HT1080 (cell line): ENCODE measurements at places on chromosomes 6 and 20.

DNA sequence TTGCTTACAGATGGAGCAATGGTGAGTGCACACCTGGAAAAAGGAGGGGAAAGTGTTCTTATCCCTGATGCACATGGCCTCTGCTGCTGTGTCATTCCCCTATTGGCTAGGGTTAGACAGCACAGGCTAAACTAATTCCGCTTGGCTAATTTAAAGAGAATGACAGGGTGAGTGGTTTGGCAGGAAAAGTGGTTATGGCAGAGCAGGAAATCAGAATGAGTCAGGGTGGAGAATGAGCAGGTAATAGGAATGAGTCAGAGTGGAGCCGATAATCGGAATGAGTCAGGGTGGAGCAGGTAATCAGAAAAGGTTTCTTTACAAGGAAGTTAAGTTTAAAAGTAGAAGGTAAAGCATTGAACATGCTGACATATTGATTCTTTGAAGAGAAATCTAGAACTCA, 355.5 kb upstream of the HTR1E start:
- DNase-seq: peak; percentile 60

GRCh38 chr6:10421921-10422736, 7.3 kb upstream of the TFAP2A start:
- no peak for DNase-seq

- no peak for DNase-seq
Observed at GRCh38 chr20:50331469-50332363, 141.1 kb downstream of the CEBPB start.

DNA sequence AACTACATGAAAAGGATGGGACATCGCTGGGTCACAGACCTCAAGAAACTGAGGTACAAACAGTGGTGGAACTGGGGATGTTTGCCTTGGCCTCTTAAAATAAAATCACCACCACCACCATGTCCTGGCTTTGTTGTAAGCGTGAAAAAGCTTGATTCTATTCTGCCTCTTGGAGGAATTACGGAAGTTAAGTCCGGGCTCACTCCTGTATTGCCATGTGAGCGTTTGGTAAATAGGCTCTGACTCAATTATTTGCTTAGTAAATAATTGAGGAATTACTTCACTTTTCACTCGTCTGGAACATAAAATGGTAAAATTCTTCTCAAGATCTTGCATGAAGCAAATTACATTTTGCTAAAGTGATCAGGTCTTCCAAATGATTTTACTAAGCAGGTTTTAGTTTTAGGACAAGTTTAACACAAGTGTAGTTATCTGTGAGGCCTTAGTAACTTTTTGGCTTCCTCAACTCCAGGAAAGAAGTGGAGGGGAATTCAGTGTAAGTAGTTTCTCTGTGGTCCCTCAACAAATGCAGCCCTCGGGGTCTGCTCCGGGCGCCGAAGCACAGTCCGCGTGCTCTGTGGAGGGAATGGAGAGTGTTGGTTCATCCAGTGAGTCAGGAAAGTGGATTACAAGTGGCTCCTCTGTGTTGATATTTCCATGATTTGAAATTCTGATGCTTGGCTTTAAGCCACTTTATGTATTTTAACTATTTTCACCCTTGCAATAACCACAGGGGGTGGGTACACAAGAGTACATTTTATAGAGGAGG, 23.8 kb downstream of the IYD start:
- DNase-seq: no peak

DNA sequence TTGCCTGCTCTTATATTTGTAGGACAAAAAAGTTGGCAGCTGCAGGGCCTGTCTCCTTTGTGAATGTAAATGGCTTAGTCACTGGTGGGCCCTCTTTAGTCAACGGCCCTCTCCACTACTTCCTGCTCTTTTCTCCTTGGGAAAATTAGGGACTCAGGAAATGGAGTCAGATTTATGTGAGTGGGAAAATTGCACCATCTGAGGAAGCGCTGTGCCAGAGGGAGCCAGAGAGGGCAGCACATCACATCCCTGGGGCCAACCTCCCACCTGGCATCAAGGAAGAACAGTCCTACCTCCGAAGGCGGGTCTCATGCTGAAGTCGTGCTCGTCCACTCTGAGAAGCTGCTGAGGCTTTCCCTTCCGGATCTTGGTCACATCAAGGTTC, 15.6 kb downstream of the GABRR2 start:
- peak; percentile 85 for DNase-seq

GRCh38 chr6:128990915-128991314, 108.0 kb downstream of the LAMA2 start:
- no peak for DNase-seq

- DNase-seq: no peak
Observed at GRCh38 chr6:155472886-155473285, 17.2 kb upstream of the NOX3 start.

DNA sequence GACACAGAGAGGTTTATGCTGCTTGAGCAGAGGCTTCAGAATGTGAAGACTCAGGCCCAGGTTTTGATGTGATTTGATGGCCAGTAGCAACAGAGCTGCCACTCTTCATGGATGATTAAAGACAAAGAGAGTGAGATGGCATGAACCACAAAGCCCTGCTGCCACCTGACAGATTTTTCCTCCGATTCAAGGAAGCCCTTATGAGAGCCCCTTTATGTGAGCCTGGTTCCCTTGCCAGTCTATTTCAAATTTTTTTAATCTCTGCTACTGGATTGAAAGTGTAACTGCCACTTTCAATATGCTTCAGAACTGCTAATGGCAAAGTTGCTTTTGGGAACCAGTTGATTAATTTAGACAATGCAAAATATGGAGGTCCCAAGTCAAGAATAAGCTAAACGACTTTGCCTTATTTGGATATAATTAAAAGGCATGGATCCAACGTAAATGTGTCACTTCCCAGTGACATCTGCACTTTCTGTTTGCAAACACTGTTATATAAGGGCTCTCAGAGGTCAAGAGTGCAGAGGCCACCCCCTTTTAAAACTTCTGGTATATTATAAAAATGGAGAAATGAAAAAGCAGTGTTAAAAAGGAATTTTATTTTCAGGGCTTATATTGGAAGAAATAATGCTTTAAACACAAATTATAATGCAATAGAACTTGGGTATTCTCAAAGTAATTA, 238.9 kb upstream of the FLRT3 start:
- DNase-seq: no peak

- DNase-seq: no peak
Observed at GRCh38 chr6:6284221-6284966, 36.1 kb downstream of the F13A1 start.

GRCh38 chr6:168022488-168023321, 25.2 kb downstream of the KIF25 start:
- no peak for DNase-seq

- DNase-seq: no peak
Observed at GRCh38 chr6:83258517-83258916, 65.4 kb downstream of the RWDD2A start.

DNA sequence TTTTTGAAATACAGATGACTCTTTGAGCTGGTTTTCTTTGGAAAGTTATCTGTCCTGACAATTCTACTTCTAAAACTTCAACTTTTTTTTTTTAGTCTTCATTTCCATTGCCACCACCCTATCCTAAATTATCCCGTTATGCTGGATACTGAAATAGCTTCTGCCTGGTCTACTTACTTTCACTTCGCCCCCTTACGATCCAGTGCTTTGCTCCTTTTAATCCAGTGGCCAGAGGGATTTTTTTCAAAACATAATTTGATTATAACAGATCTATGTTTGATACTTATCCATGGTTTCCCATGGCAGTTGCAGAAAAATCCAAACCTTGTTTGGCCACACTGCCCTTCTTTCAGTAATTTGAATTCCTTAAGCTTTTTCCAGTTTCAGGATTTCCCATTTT, 27.4 kb downstream of the ASXL1 start:
- DNase-seq: no peak

GRCh38 chr6:80321011-80321410, 214.5 kb downstream of the BCKDHB start:
- no peak for DNase-seq

DNA sequence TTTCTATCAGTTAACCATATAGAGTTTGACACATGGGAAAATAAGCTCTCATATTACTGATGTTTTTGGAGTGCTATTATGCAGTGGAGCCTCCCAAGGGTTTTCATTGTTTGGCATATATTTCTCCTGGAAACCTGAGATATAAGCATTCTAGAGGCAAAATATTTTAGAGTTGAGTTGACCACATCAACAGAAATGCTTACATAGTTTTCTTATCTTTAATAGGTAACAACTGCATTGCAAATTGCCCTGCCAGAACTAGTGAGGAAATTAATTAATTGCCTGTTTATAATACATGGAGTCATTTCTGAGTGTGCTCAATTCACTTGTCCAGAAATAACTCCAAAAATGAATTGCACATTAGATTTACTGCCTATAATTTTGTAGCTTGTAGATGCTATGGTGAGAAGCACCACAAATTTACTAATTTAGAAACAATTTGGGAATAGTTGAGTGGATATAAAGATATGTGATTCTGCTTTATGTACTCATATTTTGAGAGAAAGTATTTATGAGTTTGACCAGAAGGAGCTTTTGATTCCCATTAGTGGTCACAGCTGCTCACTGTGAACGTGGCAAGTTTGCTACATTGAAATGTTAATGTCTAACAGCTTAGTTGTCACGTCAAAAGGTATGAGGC, 288.7 kb downstream of the CD109 start:
- DNase-seq: no peak

DNA sequence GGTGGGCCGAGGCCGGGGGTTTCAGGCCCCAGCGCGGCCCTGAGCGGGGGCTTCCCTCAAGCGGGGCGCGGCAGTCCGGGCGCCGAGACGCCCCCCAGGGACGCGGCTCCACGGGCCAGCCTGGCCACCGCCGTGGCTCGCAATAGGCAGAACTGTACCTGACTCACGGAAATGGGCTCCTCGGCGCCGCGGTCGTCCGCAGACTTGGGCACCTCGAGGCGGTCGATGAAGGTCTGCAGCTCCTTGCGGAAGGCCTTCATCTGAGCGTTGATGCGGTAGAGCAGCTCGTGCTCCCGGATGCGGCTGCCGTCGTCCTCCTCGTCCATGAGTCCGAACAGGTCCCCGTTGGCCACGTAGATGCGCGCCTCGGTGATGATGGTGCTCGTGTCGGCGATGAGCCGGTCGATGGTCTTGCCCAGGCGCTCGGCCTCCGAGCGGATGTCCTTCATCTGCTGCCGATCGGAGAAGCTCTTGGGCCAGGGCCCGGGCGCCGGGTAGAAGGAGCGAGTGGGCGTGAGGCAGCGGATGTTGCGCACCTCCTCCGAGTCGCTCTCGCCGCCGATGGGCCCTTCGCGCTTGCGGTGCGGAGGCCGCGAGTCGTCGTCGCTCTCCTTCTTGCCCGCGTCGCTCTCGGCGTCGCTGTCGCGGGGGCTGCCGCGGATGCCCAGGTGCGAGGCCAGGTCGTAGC, 16.1 kb upstream of the KIAA0408 start:
- no peak for DNase-seq

DNA sequence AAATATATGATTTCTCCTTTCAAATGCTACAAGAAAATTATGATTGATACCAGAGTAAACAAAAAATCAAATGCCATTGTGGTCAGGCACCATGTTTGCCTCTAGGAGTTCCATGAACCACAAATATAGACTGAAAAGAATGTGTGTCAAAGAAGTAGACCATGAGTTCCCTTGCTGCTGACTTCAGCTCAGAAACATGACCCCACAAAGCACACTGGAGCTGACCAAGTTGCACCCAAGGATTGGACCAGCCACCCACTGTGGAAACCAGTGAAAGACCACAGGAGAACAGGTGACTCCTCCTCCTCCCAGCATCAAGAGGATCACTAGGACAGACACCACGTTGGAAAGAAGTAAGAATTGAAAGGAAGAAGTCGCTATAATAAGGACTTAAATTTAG, 90.8 kb upstream of the TENT5A start:
- no peak for DNase-seq

DNA sequence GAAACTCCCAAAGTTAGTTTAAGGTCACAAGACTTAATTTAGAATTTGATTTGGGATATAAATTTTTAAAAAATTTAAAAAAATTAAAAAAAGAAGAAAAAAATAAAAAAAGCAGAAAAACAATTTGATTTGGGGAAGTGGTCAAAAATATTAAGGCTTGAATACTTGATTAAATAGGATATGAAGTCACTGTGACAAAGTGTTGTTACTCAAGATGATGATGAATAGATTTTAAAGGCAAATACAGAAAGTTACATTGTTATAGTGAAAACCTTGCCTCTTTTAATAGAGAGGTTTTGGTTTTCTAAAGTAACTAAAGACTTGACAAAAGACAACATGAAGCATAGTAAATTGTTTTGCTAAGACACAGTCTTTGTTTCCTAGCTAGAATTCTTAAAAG, 7.2 kb downstream of the CST9 start:
- no peak for DNase-seq

DNA sequence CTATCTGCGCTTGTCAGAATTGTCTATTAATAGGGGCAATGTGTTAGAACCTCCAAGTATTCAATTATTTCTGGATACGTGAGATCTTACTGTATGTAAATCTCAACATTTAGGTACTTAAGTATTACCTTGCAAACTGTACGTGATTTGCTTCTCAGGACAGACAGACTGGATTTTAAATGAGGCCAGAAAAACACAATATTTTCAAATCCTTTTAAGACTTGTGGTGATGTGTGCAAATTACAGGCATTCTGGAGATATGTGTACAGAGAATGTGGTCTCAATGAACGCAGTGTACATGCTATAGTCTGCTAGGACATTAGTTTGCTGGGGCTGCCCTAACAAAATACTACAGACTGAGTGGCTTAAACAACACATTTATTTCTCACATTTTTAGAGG, 16.9 kb downstream of the CCR6 start:
- DNase-seq: no peak

DNA sequence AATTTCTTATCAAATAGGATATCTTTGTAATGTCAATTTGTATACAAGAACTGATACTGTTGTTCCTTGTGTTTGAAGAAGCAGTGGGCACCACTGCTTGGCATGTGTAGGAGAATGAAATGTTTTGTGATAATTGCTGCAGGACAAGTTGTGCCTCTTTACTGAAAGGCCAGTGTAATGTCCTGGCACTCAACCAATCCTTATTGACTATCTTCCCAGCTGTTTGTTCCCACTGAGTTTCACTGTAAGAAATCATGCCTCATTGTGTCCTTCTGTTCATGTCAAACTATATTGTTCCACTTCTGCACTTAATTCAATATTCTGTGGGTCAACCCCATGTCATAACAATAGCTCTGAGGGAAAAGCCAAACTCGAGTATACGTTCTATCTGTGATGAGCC, 136.1 kb upstream of the FAM83B start:
- no peak for DNase-seq

- DNase-seq: no peak
Observed at GRCh38 chr6:139904568-139904967, 530.1 kb upstream of the CITED2 start.

DNA sequence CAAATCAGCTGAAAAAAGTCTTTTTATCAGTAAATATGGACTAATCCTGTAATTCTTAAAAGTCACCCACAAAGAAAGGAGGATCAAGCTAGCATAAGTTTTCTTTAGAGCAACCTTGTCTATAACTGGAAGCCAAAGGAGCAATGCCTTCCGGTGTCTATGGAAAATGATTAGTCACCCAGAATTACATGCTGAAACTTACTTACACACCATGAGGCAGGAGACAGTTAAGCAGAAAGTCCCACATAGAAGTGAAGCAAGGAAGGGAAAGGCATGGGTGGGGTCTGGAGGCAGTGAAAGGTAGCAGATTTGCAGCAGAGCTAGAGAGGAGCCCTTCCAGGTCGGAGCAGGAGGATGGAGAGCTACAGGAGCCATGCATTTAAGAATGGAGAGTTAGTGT, 153.7 kb upstream of the RIPOR2 start:
- peak; percentile 41 for DNase-seq

- no peak for DNase-seq
Observed at GRCh38 chr20:5884465-5885335, 65.6 kb downstream of the TRMT6 start.
